ENCODE measurements at places on chromosomes 7 and 10.

GRCh38 chr10:95242581-95243317 is 48.1 kb downstream of the PDLIM1 start:
- DNase-seq: no peak

DNA sequence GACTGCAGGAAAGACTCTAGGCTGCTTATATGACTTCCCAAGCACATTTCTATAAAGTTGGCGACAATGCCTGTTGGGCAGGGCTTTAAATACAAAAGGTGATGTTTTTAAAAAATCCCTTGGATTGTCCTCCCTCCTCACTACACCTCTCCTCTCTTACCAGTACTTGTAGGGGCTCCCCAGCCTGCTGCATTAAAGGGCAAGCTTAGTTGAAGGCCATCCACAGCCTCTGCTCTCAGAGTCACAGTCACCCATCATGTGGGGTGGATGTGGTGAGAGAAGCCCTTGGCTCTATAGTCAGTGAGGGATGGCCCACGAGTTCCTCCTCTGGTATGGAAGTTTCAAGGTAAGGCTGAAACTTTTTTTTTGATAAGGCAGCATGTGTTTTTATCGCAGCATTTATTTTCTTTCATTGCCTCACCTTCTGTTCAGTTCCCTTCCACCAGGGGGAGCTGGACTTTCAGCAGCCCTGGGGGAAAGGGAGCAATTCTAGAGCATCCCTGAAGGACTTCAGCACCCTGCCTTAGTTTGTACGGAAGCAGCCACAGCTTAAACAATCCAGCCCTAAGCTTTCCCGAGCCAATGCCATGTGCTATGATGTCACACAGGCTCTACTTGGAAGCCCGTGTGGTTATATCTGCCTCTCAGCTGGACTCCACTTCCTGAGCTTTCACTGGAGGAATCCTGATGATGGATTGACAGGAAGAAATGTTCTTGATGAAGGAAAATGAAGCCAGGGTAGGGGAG is 131.9 kb downstream of the CALCR start:
- no peak for DNase-seq

- DNase-seq: no peak
Observed at GRCh38 chr7:86889501-86889900, 170.0 kb downstream of the ELAPOR2 start.

DNA sequence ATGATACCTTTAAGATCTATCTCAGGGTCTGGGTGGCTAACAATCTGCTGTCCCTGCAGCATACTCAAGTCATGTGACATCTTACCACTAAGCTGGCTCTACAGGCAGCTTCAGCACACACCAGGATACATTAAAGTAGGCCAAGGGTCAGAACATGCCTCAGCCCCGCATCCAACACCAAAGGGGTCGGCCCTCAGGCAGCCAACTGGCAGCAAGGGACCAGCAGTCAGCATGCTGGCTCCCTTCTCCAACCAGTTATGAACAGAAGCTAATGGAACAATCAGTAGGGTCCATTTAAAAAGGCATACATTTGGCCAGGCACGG is 37.1 kb downstream of the FAM53B start:
- DNase-seq: no peak

DNA sequence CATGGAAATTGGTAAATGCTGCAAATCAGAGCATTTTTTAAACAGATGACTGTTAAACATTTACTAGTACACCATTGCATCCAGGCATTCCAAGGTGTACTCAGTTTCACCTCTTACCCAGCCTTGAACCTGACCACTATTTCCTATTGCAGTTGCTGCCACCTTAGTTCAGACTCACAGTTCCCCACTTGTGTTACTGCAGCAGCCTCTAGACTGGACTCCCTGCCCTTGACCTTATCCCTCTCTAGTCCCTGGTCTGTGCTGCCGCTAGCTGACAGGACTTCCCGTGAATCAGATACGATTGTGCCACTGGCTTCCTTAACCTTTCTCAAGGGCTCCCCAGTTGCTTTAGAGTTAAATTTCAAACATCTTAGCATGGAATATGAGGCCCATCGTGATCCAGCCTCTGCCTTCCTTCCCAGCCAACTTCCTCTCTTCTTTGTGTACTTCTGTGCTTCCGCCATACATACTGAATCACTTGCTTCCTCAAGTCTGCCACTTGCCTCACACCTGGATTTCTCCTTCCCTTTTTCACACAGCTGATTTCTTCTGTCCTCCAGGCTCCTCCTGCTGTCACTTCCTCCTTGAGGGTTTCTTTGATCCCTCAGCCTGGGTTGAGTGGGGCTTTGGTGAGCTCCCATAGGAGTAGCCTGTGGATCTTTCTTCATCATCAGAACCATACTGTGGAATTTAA is 118.7 kb upstream of the GJD4 start:
- DNase-seq: no peak

DNA sequence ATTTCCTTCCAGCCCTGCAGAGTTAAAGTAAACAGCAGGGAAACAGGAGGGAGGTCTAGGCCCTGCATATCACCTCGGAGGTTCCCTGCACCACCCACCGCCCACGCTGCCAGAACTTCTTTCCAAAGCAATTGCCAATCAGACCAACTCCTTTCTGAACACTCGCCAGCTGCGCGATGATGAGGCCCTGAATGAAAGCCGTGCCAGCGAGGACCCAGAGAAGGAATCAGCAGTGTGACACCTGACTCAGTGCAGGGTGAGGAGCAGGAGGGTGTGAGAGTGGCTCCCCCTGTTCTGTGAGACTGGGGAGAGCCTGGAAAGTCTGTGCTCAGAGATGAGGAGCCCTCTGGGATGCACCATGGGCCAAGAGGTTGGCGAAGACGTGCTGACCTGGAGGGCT is 3.3 kb upstream of the TCERG1L start:
- no peak for DNase-seq

- DNase-seq: peak; percentile 91
Observed at GRCh38 chr7:94129443-94130140, 125.4 kb upstream of the BET1 start.

- no peak for DNase-seq
Observed at GRCh38 chr10:100976906-100977305, 7.6 kb downstream of the SEMA4G start.

GRCh38 chr7:108078691-108079090 is 51.5 kb downstream of the LAMB4 start:
- no peak for DNase-seq

DNA sequence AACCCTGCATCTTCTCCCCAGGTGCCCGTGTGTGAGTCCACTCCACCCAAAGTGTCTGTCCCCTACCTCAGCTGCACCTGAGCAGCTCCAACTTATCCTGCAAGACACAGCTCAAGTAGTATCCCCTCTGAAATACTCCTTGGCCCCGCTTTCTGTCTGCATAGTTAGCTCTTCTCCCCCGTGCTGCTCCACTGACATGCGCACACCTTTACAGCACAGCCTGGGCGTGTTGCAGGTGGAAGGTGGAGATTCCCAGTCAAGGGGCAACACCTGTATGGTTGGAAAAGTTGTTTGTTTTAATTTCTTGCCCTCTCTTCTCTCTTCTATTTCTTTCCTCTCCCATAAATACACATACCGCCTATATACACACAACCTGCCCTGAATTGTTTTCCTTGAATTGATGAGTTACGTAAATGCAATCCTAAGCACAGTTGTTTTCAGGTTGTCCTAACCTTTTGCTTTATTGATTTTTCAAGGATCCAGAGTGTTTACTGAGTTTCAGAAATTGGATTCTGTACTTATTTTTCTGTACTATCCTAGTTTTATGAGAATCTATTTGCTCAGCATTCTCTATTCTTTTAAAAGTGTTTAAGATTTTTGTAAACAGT is 14.9 kb downstream of the MET start:
- DNase-seq: no peak

- DNase-seq: no peak
Observed at GRCh38 chr10:19815731-19816410, 361 bp upstream of the PLXDC2 start.

GRCh38 chr7:31788445-31788844 is 101.4 kb downstream of the PPP1R17 start:
- no peak for DNase-seq

GRCh38 chr10:14838582-14839304 is 637 bp downstream of the HSPA14 start:
- no peak for DNase-seq

DNA sequence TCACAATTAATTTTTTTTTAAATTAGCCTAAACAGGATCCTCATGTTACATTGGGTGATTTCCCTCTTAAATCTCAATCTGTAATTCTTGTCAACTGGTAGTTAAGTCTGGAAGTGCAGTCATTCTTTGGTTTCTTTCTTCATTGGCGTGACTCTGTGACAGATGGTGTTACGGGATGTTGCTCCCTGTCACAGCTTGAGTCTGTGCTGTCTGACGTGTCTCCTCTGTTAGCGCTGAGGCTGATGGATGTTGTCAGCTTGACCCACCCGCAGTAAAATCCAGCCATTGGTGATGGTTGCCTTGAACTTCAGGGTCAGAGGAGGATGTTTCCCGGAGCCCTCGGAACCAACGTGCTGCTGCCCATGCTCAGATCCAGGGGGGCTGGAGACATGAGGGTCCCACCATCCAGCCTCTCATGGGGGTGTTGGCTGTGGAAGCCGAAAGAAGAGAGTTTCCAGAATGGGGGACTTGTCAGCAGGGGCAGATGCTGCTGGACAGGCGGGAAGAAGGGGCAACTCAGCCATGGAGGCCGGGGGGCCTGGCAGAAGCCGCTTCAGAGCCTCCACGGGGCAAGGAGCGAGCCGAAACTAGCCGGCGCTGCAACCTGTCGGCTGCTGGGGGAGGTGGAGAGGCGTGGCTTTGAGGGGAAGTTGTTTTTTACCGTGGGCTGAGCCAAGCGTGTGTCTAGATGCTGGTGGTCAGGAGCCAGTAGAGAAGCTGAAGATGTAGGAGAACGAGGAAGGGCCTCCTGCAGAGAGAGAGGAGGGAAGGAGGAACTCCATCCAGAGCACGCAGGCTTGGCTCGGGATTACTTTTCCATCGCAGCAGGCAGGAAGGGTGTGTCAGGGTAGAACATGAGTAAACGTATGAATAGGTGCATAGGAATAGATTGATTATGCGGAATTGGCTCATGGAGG is 3.5 kb downstream of the SUN1 start:
- no peak for DNase-seq

- peak; percentile 25 for DNase-seq
Observed at GRCh38 chr10:45514291-45515270, 140.6 kb downstream of the ALOX5 start.

DNA sequence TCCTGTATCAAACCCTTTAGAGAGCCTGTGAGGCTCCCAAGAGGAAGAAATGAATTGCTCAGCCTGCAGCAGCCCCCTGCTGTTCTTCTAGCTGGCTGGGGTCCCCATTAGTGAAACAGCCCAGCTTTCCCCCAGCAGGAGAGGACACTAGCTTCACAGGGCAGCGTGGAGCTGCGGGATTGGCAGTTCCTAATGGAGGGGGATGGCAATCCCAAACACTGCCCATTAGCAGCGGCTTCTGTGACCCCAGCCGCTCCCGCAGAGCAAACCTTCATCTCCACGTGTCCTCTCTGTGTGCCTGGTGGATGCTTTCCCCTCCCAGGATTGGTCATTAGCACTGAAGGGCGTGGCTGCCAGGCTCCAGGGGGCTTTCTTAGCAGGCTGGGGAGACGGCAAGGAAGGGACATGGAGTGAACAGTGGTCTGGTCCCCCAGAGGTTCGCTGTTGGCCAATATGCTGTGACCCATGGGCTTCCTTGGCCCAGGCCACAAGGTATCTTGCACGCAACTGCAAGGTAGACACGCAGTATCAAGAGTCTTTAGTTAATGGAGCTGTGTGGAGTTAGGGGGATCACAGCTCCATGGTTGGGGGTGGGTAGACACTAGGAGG is 322.5 kb upstream of the ZMIZ1 start:
- DNase-seq: no peak

- no peak for DNase-seq
Observed at GRCh38 chr10:60172363-60172990, 217.2 kb downstream of the ANK3 start.

DNA sequence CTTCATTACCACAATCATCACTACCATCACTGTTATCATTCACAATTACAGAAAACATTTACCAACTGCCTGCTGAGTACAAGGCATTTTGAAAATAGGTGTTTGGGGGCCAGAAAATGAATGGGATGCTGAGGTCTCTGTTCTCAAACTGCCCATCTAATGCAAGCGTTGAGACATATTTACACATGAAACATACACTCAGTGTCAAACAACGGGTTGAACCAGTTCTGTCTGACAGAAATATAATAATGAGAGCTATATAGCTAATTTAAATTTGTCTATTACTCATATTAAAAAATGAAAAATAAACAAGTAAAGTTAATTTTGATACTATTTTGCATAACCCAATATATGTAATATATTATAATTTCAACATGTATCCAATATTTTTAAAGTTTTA is 303.1 kb downstream of the KCNMA1 start:
- DNase-seq: no peak

GRCh38 chr10:48437546-48437945 is 131.1 kb downstream of the MAPK8 start:
- no peak for DNase-seq

DNA sequence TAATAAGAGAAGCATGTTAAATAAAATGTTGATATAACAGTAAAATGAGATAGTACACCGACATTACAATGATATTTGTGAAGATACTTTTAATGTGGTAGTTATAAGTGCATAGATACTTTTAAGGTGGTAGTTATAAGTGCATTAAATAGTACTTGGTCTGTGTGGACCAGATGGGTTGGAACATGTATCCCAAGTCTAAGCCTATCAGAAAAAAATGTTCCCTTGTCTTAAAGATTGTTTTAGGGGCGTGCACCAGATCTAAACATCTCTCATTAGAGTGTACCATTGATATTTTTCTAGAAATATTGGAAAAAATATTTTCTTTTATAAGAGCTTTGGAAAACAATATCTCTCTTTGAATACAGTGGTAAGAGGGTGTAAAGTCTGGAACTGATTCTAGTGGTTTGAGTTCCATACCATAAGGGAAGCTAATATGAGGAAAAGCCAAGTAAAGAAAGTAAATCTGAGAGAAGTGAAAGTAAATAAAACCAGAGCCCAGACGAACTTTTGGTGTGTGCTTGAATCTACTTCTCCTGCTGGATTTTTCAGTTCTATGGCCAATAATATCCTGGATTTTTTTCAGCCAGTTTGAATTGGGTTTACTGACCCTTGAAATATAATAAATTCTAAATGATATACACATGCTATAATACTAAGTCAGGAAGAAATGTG is 175.3 kb downstream of the MBL2 start:
- no peak for DNase-seq

DNA sequence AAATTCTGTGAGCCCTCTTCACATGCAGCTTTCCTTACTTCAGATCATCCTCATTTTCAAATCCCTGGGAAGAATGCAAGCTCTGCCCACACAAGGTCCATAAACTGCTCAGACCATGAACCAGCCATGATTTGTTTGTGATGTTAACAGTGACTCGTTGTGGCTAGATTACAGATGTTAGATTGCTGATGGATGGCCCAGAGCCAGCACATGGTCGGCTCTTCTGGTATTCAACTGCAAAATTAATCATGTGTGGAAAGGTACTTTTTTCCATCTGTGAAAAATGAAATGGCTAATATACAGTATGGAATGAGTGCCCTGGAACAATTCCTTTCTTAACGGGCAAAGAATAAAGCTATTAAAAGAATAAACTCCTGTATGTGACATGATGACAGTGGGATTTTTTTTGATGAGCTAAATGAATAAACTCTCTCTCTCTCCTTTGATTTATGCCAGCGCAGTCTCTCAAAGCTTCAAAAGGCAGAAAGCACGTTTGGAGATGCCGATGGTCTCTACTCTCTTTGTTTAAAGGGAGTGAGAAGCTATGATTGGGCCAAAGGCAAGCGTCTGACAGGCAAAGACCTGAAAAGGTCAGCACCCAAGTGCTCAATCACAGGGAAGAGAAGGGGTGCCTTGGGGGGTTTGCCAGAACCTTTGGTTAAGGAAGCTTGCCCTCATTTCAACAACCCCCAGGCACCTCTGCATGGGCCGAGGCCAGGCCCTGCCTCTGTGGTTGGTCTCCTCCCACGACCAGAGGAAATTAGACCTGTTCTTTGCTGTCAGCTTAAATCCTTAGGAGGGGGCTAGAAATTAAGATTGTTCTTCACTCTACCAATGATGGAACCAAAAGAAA is 444.0 kb upstream of the NFE2L3 start:
- peak; percentile 4 for DNase-seq

All from skeletal muscle cell (primary cell).